ENCODE measurements at places on chromosomes 1 and 21. TPM values are rescaled to one million over a fixed set of nuclear protein-coding genes. Genes with fewer than 3 reads are reported as not detected.

DNA sequence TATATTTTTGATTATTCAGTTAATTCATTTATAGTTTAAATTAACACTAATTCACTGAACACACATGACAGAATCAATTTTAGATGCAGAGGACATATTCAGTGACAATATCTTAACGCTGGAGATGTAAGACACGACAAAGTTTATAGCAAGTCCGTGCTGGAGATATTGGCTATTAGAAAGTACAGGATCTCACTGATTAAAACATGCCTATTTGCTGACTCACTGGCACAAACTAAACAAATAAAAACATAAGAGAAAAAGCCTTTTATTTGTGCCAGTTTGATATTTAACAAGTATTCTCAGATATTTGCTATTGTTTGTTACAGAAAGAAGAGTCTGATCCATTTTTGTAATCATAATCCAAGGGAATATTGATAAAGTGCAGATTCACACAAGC is 1122.9 kb upstream of the B3GALT2 start:
- no peak overlapping the region for H3K4me3 ChIP-seq
- H3K4me1 ChIP-seq, result no peaks in the 10 kb centered on the region
- H3K36me3 ChIP-seq, result no peaks in the 10 kb centered on the region
- H3K27ac ChIP-seq, result no peak overlapping the region
- DNase-seq, result no peak

- H3K4me3 ChIP-seq, result no peak overlapping the region
- H3K4me1 ChIP-seq, result no peaks in the 10 kb centered on the region
- H3K27ac ChIP-seq, result no peak overlapping the region
- peaks cover 7% of the 10 kb centered on the region for H3K27me3 ChIP-seq
- no peak for DNase-seq
These were observed 109.4 kb downstream of the TLR5 start for GRCh38 chr1:223033658-223034057.

- peak; percentile 97 for DNase-seq
- peaks cover 25% of the 10 kb centered on the region for H3K36me3 ChIP-seq
- H3K4me1 ChIP-seq, result peaks cover 24% of the 10 kb centered on the region
- no peaks in the 10 kb centered on the region for H3K27me3 ChIP-seq
- H3K4me3 ChIP-seq, result peak overlapping the region; percentile 89
These were observed 797 bp upstream of the USP1 start for GRCh38 chr1:62436039-62436465.

- no peak overlapping the region for H3K4me3 ChIP-seq
- peaks cover 25% of the 10 kb centered on the region for H3K4me1 ChIP-seq
- no peak overlapping the region for H3K27ac ChIP-seq
These were observed 179.9 kb downstream of the FASLG start for GRCh38 chr1:172838680-172839313.

DNA sequence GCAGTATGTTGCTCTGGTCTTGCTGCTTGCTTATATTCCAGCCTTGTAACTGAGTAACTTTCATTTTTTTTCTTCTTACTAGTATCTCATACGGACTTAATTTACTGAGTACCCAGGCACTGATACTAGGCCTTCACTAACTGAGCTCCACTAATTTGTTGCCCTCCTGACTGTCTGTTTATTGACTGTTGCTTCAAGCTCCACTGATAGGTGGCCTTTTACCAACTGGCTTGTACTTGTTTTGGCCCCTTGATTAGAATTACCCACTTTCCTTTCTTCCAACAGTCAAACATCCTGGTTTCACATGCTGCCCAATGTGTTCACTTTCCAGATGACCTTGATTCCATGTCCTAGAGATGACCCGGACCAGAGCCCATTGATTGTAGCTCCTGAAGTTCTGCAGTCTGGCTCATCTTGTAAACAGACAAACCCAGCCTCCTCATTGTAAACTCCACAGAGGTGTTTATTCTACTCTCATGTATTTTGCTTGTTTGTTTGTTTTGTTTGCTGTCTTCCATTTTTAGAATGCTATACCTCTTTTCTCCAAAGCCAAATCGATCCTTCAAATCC is 27.7 kb downstream of the RGS1 start:
- peaks cover 30% of the 10 kb centered on the region for H3K4me1 ChIP-seq
- no peaks in the 10 kb centered on the region for H3K36me3 ChIP-seq
- no peaks in the 10 kb centered on the region for H3K27me3 ChIP-seq
- no peak overlapping the region for H3K27ac ChIP-seq
- H3K4me3 ChIP-seq, result no peak overlapping the region

DNA sequence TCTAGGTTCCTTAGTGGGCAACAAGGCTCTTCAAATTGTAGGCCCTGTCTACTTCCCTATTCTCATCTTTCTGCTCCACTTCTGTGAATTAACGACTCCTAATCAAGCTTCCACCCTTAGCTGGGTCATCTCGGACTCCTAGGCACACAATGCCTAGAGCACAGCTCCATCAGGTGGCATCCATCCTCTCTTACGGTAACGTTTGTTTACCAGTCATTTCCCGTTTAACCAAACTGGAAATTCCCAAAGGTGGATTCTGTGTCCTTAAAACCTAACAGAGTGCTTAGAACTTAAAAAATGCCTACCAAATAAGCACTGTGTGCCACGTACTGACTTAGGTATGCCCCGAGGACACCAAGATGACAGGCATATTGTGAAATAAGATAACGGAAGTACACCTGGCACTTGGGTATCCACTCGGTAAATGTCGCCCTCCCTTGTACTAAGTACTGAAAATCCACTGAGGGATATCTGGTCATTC is 1.5 kb downstream of the PARP1 start:
- H3K36me3 ChIP-seq, result peaks cover 19% of the 10 kb centered on the region
- peak; percentile 26 for DNase-seq
- no peaks in the 10 kb centered on the region for H3K27me3 ChIP-seq
- H3K4me3 ChIP-seq, result peak overlapping the region; percentile 88
- peaks cover 49% of the 10 kb centered on the region for H3K4me1 ChIP-seq

The AADACL4 gene
- total RNA-seq, result not detected

DNA sequence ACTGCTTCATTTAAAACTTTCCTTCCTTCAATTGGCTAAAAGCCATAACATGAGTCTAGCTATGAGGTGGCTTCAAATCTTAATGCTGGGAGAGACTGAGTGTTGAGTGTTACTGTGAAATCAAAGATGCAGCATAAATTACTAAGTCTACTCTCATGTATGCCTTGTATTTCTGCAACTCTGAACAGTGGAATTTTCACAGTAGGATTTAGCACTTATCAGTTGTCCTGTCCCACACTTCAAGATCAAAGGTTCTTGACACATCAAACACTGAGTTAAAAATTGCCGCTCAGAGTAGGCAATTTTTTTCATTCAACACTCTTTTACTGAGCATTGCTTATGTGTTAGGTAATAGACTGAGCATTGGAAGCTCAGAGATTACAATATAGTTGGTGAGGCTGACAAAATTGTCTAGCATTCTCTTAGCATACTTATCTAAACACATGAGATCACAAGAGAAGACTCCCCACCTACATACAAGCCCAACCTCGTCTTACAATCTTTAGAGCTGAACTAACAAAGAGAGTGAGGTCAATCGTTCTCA is 56.4 kb upstream of the ADORA3 start:
- H3K4me3 ChIP-seq, result no peak overlapping the region
- H3K27me3 ChIP-seq, result no peaks in the 10 kb centered on the region
- H3K36me3 ChIP-seq, result no peaks in the 10 kb centered on the region
- H3K27ac ChIP-seq, result no peak overlapping the region
- DNase-seq, result no peak

The PLA2G2A gene
- not detected for total RNA-seq

GRCh38 chr1:237901299-237901934 is 10.7 kb upstream of the ZP4 start:
- no peak overlapping the region for H3K27ac ChIP-seq
- H3K27me3 ChIP-seq, result no peaks in the 10 kb centered on the region
- H3K4me1 ChIP-seq, result no peaks in the 10 kb centered on the region
- H3K36me3 ChIP-seq, result no peaks in the 10 kb centered on the region
- no peak overlapping the region for H3K4me3 ChIP-seq

DNA sequence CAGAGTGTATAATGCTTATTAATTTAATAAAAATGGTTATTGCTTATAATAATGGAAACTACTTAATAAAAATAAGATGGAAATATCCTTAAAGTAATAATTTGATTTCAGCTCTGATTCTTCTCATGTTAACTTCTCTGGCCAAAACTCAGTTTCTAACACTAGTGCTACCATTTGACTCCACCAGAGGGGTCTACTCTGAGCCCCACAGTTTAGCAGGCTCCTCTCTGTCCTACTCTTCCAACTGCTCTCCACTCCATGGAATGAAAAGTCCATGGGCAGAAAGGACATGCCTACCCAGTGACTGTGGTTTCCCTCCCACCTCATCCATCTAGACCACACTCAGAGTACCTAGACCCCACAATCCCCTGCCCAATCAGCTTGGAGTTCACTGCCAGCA is 489.1 kb upstream of the CAMK1G start:
- H3K36me3 ChIP-seq, result no peaks in the 10 kb centered on the region
- no peak for DNase-seq
- H3K27ac ChIP-seq, result no peak overlapping the region
- H3K4me1 ChIP-seq, result no peaks in the 10 kb centered on the region

- peaks cover 27% of the 10 kb centered on the region for H3K4me1 ChIP-seq
- peaks cover 11% of the 10 kb centered on the region for H3K36me3 ChIP-seq
- peak overlapping the region; percentile 56 for H3K27ac ChIP-seq
- no peaks in the 10 kb centered on the region for H3K27me3 ChIP-seq
These were observed 1.3 kb upstream of the RC3H1 start for GRCh38 chr1:174023440-174023839.

The IL10RB gene
- 25.0 TPM for total RNA-seq

- H3K4me3 ChIP-seq, result no peak overlapping the region
- peak; percentile 39 for DNase-seq
- no peaks in the 10 kb centered on the region for H3K27me3 ChIP-seq
- H3K4me1 ChIP-seq, result peaks cover 4% of the 10 kb centered on the region
These were observed 23.7 kb upstream of the EDARADD start for GRCh38 chr1:236370420-236370819.

DNA sequence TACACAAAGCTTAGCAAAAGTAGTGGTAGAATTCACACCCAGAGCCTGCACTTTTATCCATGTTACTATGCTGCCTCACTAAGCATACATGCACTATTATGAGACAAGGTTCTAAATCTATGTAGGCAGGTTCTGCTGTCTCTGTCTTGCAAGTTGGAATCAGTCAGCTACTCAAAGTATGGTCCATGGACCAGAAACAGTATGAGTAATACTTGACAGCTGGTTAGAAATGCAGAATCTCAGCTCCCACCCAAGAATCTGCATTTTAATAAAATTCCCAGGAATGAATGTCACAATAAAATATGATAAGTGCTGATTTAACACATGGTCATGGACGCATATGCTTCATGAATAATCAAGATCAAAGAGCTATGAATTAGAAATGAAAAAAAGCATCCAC is 50.5 kb downstream of the DSCAM start:
- DNase-seq, result no peak
- H3K27ac ChIP-seq, result no peak overlapping the region
- H3K36me3 ChIP-seq, result peaks cover 1% of the 10 kb centered on the region
- H3K27me3 ChIP-seq, result peaks cover 1% of the 10 kb centered on the region
- no peaks in the 10 kb centered on the region for H3K4me1 ChIP-seq

DNA sequence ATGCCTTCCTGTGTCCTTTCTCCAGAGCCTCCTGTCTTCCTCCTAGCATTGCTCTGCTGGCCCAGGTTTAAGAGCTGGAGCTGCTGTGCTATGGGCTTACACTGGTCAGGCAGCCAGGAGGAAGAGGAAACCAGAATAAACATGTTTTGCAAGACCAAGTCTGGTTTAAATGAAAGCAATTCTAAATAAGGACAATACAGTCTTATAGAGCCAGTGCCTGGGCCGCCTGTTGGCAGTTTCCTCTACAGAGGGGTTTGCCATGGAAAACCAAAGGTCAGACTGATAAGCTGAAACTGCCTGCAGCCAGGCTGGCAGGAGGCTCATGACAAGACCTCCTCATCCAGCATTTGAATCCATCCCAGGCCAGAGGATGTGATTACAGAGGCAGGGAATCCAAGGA is 92.9 kb upstream of the FGGY start:
- H3K27ac ChIP-seq, result no peak overlapping the region
- H3K4me3 ChIP-seq, result no peak overlapping the region
- no peaks in the 10 kb centered on the region for H3K36me3 ChIP-seq
- peaks cover 6% of the 10 kb centered on the region for H3K27me3 ChIP-seq
- no peaks in the 10 kb centered on the region for H3K4me1 ChIP-seq
- DNase-seq, result no peak

DNA sequence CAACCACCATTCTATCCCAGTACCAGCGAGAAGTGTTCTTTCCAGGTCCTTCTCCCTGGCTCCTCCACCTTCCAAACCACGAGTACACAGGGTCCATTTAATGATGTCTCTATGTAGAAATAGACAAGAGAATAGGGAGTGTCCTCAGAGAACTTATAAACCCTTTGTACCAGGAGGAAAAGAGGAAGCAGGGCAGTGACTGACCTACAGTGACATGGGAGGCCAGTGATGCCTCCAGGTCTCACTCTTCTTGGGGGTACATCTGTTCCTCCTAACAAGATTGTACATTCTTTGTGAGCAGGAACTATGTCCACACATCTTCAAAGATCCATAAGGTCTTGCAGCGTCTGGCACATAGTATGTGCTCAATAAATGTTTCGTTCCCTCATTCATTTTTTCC is 18.7 kb upstream of the FMOD start:
- H3K27me3 ChIP-seq, result no peaks in the 10 kb centered on the region
- no peak for DNase-seq
- no peaks in the 10 kb centered on the region for H3K4me1 ChIP-seq
- H3K27ac ChIP-seq, result no peak overlapping the region
- no peak overlapping the region for H3K4me3 ChIP-seq

The FCRLA gene
- not detected for total RNA-seq

DNA sequence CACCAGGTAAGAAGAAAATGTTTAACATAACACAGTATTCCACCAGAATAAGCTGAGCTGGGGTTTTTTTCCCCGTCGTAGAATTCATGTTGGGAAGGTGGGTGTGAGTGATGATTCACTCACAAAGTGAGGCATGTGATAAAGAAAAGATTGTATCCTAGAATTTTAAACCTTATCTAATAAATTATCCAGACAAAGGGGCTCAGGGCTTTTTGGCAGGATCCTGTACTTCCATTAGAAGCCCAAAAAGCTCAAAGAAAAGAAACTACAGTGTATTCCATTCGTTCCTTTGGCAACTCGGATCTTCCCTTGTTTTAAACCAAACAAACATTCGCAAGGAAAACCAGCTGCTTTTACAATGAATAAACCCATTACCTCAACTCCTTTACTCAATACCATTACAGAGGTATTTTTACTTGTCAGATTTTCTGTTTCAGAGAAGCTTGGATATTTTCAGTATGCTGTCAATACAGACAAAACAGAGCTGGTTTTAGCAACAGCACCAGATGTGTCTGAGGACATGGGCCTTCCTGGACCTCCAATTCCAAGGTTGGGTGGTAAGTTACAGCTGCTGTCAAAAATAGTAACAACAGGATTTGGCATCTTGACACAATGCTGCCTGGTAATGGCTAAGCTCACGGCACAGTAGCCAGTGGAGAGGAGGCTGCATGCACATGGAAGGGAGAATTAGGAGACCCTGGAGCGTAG is 159.9 kb upstream of the RUNX1 start:
- H3K4me1 ChIP-seq, result peaks cover 18% of the 10 kb centered on the region
- H3K27me3 ChIP-seq, result no peaks in the 10 kb centered on the region
- DNase-seq, result no peak
- H3K36me3 ChIP-seq, result no peaks in the 10 kb centered on the region

The OLFM3 gene
- not detected for total RNA-seq

Data from activated CD4-positive, alpha-beta T cell treated with anti-CD3 and anti-CD28 coated beads for 36 hours (primary cell).